GDM1 (cell line): ENCODE measurements at places on chromosomes 4 and X.

DNA sequence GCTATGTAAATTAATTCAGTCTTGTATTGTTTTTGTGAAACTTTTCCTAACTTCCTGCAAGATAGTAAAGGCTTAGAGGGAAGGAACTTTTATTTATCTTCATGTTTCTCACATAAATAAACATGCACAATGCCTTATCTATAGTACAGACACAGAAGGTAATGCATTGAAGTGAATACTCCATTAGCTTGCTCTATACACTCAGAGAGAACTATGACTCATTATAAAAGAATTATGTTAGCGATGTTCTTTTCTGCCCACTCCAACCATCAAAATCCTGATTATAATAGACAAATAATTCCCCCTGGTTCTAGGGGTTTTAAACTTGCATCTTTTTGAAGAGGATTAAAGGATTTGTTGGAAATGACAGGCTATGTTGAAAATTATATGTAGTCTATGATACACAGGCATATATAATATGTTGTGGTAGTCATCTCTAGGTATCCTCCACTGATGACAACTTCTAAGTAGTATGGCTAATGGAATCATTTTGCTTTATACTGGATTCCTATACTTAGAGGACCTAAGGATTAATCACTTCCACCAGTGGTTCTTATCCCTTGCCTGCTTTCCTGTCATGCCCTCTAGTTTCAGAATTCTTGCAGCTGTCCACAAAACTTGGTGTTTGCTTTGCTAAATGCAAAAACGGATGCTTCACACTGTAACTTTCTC is 115.7 kb downstream of the NDST4 start:
- no peak for DNase-seq

- no peak for DNase-seq
Observed at GRCh38 chrX:53160297-53160983, 64.6 kb downstream of the KDM5C start.

GRCh38 chr4:184287697-184288255 is 70.1 kb upstream of the ENPP6 start:
- DNase-seq = no peak

GRCh38 chrX:20378233-20378920 is 111.7 kb upstream of the RPS6KA3 start:
- no peak for DNase-seq

DNA sequence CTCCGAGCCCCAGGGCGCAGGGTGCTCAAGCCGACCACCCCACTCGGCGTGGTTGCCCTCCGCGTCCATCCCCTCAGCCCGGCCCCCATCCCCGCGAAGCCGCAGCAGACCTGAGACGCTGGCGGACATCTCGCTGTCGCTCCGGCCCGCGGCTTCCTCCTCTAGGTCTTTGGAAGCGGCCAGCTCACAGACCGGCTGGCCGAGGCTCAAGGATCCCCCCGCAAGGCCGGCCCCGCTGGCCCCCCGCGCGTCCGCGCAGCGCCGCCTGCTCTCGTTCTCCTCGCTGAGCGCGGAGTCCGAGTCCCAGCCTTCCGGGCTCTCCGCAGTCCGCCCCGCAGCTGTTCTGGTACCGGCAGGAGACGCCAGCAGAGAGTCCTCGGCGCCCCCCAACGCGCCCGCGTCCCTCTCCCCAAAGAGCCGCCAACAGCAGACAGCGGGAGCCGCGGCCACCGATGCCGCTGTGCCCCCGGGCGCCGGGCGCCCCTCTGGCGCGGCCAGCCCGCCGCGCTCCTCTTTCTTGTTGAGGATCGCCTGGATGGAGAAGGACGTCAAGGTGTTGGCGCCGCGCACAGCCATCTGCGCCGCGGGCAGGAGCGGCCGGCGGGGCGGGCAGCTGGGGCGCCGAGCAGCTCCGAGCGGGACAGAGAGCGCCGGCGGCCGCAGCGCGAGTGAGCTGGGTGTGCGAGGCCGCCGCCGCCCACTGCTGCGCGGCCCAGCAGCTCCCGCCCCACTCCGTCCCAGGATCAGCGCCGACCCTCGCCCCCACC is at the start of gene NKX3-2:
Gene NKX3-2, minus strand, starts transcription at position 670 of the 767 bp plus-strand sequence. Its CDS starts 94 bp downstream, at position 576.
- no peak for DNase-seq

GRCh38 chr4:54879576-54879975 is 221.8 kb downstream of the KIT start:
- no peak for DNase-seq

GRCh38 chr4:119300101-119300978 is 21.6 kb downstream of the FABP2 start:
- no peak for DNase-seq

DNA sequence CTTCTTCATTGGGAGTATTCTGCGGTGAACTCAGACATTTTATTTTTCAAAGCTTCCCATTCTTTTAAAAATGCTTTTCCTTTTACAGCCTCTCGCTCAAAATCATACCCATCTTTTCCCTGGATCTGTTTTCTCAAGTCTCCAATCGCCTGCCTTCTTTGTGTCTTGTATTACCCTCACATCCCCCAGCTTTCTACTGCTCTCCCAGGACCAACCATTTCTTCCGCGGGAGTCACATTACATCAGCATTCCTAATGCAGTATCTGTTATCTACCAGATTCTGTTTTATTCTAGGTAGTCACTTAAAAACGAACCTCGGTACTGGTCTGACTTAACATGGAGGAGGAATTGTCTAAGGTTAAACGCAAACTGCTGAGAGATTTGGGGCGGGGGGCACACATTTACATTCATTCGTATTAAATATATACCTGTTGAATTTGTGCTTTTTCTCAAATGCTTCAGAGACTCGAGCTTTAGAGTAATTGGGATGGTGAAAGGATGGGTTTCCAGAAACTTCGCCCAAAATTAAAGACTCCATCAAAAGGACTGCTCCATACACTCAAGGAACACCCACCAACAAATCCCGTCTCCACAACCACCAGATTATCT is 493 bp upstream of the UCHL1 start:
- no peak for DNase-seq

DNA sequence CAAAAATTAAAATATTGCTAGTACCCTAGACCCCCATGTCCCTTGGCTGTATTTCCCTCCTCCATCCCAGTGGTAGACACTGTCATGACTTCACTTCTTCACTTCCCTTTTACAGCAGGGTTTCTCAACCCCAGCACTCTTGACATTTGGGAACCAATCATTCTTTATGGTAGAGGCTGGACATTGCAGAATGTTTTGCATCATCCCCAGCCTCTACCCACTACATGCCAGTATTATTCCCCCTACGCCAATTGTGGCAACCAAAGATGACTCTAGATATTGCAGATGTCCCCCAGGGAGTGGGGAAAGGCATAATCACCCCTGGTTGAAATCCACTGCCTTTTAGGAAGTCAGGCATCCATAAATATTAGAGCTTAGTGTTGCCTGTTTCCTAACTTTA is 138.6 kb downstream of the AMELX start:
- no peak for DNase-seq

- DNase-seq = no peak
Observed at GRCh38 chr4:186826006-186826405, 102.3 kb upstream of the FAT1 start.

GRCh38 chr4:26987191-26987590 is 126.5 kb downstream of the STIM2 start:
- DNase-seq = no peak

DNA sequence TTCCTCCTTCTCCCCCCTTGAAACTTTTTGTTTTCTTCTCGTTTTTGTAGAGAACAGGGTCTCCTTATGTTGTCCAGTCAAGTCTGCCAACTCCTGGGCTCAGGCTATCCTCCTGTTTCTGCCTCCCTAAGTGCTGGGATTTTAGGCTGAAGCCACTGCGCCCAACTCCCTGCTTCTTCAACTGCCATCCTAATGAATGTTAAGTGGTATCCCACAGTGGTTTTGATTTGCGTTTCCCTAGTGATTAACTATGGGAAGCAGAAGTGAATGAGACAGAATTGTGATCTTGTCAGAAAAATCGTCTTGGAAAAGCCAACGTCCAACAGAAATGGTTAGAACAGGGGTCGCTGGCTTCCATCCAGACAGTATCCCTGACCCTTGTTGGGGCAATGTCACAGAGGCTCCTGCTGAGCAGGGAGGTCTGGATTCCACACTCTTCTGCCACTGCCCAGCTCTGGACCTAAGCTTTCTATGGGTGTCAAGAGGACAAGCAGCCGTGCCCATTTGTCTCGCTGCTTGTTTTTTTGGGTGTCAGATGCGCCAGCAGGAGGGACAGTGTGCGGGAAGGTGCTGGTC is 869 bp upstream of the ADD1 start:
- DNase-seq = no peak

GRCh38 chrX:153628129-153628528 is 18.9 kb upstream of the DUSP9 start:
- DNase-seq = no peak

DNA sequence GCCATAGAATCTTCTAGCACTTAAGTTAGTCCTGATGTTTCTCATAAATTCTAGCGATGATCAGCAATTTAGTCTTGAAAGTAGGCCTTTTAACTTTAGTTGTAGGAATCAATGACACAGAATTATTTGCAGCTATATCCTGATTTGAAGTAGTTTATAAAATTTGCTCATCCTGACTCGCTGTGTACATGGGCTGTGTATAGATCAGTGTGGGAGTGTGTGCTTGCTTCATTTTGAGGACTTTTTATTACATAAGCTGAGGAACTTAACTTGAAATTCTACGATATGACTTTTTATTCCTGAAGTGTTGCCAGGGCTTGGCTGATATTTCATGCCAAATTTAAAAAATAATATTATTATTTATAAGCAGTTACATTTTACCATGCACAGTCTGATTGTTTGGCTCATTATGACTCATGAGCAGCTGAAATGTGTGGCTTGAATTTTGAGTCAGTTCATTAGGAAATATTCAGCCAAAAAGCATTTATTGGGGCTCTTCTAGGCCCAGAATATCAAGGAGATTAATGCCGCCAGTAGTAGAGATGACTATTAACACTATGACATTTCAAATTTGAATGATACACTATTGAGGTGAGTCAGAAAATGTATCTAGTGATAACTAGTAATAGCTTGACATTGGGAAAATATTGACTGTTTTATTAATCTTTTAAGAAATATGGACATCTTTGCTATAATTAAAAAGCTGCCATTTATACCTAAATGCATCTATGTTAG is 128.9 kb upstream of the LIMCH1 start:
- no peak for DNase-seq

GRCh38 chr4:186829097-186829496 is 105.4 kb upstream of the FAT1 start:
- no peak for DNase-seq

DNA sequence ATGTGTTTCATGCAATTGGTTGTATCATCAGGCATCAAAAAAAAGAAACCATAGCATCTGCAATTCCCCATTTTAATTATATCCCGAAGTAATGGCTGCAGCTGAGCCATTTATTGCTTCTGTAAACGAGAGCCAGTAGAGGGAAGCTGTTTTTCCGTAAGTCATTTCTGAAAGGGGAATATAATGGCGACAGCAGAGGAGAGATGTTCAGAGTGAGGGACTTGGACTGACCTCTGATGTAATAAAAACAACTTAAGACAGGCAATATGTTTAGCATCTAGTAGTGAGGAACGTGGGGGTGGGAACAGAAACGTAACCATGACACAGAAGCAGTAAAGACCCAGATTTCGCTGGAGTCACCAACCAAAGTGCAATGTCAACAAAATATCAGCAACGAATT is 31.5 kb upstream of the NAA11 start:
- DNase-seq = no peak

DNA sequence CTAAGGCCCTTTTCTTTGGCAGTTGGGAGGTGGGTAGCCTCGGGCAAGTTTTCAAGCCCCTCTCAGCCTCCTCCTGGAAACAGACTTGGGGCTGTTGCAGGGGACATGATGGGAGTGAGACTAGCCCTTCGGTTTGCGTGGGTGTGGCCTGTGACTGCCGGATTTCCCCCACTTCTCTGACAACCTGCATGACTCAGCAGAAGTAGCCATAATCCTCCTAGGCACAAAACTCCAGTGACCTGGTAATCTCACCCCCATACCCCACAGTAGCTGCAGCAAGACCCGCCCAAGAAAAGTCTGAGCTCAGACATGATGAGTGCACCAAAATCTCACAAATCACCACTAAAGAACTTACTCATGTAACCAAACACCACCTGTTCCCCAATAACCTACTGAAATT is 433.7 kb upstream of the AMOT start:
- DNase-seq = no peak
